CD8-positive, alpha-beta memory T cell (primary cell): ENCODE measurements at places on chromosomes 2 and 18. TPM values are rescaled to one million over a fixed set of nuclear protein-coding genes. Genes with fewer than 3 reads are reported as not detected.

Gene PID1
- total RNA-seq: not detected

Gene MOGAT1
- not detected for total RNA-seq

Gene IL37
- total RNA-seq: not detected

Gene LIMS2
- 5.9 TPM for total RNA-seq

Gene ADNP2
- 18.9 TPM for total RNA-seq

GRCh38 chr2:146108993-146109392 is 1589.1 kb upstream of the ZEB2 start:
- no peaks in the 10 kb centered on the region for H3K27me3 ChIP-seq
- H3K4me1 ChIP-seq: no peaks in the 10 kb centered on the region
- H3K36me3 ChIP-seq: no peaks in the 10 kb centered on the region
- no peak overlapping the region for H3K27ac ChIP-seq

GRCh38 chr18:13252686-13253410 is 34.3 kb downstream of the LDLRAD4 start:
- no peak overlapping the region for H3K4me3 ChIP-seq
- no peaks in the 10 kb centered on the region for H3K36me3 ChIP-seq
- no peaks in the 10 kb centered on the region for H3K4me1 ChIP-seq
- no peak overlapping the region for H3K27ac ChIP-seq
- DNase-seq: no peak

- no peak for DNase-seq
- no peaks in the 10 kb centered on the region for H3K36me3 ChIP-seq
- H3K4me3 ChIP-seq: no peak overlapping the region
Observed at GRCh38 chr2:131005216-131005935, 87.9 kb downstream of the FAM168B start.

DNA sequence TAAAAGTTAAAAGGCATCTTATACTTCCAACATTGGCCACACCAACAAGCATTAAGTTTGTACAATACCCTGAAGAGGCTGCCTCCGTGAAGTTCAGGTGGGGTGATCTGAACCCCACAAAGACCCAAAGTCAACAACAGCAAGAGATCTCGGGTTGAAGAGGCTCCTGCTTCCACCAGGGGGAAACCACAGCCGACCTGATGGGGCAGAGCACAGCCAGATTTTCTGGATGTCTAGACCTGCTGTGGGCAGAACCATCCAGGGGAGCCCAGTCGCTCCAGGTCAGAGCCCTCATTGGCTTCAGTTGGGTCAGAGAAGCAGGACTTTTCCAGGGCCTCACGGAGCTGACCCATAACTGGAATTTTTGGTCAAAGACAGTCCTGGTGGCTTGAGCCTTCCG is 66.5 kb upstream of the ACKR3 start:
- no peaks in the 10 kb centered on the region for H3K27me3 ChIP-seq
- H3K4me3 ChIP-seq: no peak overlapping the region
- DNase-seq: no peak
- no peaks in the 10 kb centered on the region for H3K36me3 ChIP-seq

DNA sequence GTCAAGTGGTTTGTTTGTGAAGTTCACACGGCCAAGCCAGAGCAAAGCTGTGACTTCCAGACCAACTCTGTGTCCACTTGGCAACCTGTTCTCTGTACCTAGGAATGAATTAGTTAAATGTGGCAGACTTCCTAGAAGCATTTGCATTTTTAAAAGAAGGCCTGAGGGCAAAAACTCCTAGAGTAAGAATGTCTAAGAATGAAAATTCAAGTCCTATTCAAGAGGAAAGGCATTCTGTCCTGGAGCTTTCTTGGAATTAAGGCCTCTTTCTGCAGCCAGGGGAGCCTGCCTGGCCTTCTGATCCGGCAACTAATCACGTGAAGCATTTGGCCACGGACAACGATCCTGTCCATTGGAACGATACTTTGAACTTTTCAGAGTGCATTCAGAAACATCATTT is 155.0 kb downstream of the SETBP1 start:
- no peaks in the 10 kb centered on the region for H3K36me3 ChIP-seq
- no peak for DNase-seq
- H3K4me1 ChIP-seq: peaks cover 13% of the 10 kb centered on the region
- no peak overlapping the region for H3K27ac ChIP-seq

DNA sequence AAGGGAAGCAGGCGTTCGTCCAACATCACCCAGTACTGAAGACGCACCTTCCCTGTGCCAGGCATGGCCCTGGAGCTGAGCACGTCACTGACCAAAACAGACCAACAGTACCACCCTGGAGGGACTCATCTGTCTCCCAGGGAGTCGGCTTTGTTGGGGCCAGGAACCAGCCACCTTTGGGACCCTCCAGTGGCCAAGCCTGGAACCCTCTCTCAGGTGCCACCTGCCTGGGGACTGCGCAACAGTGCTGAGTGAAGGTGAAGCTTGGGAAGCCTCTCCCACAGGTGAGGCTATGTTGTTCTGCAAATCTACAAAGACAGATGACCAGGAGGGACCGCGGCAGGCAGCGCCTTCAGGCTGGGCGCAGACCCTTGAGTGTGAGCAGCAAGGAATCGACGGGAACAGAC is 91.4 kb upstream of the OTOS start:
- DNase-seq: no peak
- no peaks in the 10 kb centered on the region for H3K27me3 ChIP-seq
- no peaks in the 10 kb centered on the region for H3K36me3 ChIP-seq
- H3K4me3 ChIP-seq: no peak overlapping the region
- peaks cover 7% of the 10 kb centered on the region for H3K4me1 ChIP-seq
- no peak overlapping the region for H3K27ac ChIP-seq

- no peaks in the 10 kb centered on the region for H3K27me3 ChIP-seq
- DNase-seq: no peak
- H3K27ac ChIP-seq: no peak overlapping the region
- no peaks in the 10 kb centered on the region for H3K4me1 ChIP-seq
Observed at GRCh38 chr18:54382076-54382475, 24.4 kb downstream of the C18orf54 start.

GRCh38 chr2:136134126-136134525 is 16.2 kb upstream of the CXCR4 start:
- H3K27me3 ChIP-seq: no peaks in the 10 kb centered on the region
- peak overlapping the region; percentile 44 for H3K4me3 ChIP-seq
- peaks cover 96% of the 10 kb centered on the region for H3K4me1 ChIP-seq

DNA sequence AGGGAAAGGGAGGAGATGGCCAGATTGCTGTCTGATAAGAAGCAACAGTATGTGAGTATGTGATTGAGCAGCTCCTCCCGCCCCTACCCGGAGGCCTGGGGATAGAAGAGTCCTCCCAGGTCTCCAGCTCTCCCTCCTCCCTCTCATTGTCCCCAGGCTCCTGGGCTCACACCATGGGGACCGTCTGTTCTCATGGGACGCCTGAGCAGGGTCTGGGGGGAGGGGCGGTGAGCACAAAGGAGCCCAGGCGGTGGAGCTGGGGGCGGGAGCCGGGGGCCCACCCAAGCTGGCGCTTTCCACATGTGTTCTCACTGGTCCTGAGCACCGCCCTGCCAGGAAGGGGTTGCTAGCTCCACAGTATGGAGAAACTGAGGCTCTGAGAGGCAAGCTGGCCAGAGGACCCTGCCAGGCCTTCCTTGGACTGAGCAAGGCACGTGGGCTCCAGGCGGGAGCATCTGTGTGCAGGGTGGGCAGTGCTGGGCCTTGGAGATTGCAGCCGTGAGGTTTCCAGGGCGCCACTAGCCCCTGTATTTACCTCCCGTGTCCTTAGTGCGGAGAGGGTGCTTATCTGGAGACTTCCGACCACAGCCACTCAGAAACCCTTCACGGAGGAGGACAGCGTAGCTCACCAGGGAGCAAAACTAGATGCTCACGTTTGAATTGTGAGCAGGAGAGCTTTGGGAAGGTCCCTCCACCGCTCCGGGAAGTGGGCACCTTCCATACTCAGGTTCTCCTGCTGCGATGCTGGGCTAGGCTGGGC is 37.4 kb downstream of the PDIA6 start:
- H3K27ac ChIP-seq: no peak overlapping the region
- no peaks in the 10 kb centered on the region for H3K4me1 ChIP-seq
- no peak for DNase-seq
- no peaks in the 10 kb centered on the region for H3K36me3 ChIP-seq
- no peaks in the 10 kb centered on the region for H3K27me3 ChIP-seq

DNA sequence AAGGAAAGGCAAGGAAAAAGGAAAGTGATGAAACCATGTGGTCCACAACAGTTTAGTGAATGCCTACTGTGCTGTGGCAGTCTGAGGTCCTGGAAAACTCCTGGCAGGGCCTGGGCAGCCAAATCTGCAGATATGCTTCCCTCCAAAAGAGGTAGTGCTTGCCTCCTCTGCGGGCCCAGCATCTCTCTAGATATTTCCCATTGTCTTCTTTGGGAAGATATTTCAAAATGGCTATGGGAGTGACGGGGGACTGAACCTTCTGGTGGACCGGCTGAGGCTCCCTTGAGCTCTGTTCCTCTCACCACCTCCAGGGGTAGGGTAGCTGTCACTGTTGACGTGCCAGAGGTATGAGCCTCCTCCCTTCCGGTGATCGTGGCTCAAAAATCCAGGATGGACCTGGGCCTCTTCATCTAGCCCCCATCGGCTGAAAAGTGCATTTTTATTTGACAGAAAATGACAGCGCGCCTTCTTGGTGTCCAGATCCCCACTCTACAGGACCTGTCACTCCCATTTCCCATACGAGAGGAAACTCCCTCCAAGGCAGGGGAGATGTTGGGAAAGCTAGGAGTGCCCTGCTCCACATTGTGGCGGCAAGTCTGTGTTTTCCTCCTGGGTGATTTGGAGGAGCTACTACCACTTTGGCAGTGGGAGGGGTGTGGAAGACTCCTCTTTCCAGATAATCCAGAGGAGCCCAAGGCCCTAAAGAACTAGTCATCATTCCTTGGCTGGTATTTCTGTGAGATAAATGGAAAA is 9.4 kb upstream of the PAX3 start:
- H3K27me3 ChIP-seq: peaks cover 76% of the 10 kb centered on the region
- H3K36me3 ChIP-seq: no peaks in the 10 kb centered on the region
- H3K27ac ChIP-seq: no peak overlapping the region
- H3K4me1 ChIP-seq: peaks cover 4% of the 10 kb centered on the region

DNA sequence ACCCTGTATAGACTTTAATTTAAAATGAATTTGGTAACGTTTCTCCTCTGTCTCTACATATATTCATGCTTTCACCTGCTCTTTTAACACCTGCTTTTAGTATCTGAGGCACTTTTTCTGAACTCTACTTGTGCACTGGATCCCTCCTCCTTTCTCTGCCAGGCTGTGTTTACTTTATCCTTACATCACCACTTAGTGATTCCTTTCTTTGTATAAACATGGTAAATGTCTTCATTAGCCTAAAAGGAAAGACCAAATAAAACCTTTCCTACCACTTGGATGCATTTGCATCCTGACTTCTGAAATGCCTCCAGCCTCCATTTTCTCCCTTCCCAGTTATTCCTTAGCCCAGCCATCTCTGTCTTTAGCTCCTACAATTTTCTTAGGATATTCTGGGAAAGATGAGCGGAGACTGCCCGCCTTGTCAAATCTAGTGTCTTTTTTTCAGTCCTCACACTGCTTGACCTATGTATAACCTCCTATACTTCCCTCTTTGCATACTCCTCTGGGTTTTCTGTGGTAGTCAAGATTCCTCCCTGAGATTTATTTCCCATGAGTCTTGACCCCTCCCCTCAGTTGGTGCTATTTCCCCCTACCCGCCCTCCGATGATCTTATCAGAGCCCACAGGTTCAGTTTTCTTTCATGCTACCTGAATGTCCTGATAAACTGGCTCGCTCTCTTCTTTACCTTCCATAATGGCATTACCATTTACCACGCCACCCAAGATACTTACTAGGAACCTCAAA is 44.8 kb downstream of the REL start:
- H3K27me3 ChIP-seq: no peaks in the 10 kb centered on the region
- no peak overlapping the region for H3K4me3 ChIP-seq
- no peak overlapping the region for H3K27ac ChIP-seq
- no peak for DNase-seq
- H3K36me3 ChIP-seq: peaks cover 31% of the 10 kb centered on the region

- no peaks in the 10 kb centered on the region for H3K36me3 ChIP-seq
- no peaks in the 10 kb centered on the region for H3K27me3 ChIP-seq
- peaks cover 7% of the 10 kb centered on the region for H3K4me1 ChIP-seq
- peak; percentile 90 for DNase-seq
- H3K4me3 ChIP-seq: peak within 1 kb of the TSS; percentile 87
Observed at GRCh38 chr2:108533832-108534583, at the start of gene LIMS1. TSS of gene LIMS1 (plus strand) at chr2:108534470. CDS start at chr2:108534563, 93 bp downstream.

DNA sequence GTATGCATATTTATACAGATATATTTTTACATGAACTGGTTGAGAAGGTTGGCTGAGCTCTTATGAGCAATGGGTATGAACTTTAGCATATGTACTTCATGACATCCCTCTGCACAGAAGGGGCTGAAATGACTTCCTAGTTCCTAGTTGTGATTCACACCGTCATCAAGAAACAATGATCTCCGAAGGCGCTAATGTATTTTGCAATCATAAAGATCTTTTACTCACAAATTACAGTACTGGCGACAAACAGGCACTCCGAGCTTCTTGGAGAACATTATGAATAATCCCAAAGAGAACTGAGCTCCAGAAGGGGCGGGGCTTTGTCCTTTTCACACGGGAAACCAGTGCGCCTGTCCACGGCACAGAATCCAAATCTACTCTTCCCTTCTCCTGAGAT is 18.1 kb downstream of the BCL2 start:
- H3K36me3 ChIP-seq: peaks cover 2% of the 10 kb centered on the region
- H3K27me3 ChIP-seq: no peaks in the 10 kb centered on the region
- peaks cover 74% of the 10 kb centered on the region for H3K4me1 ChIP-seq

- DNase-seq: no peak
- no peak overlapping the region for H3K4me3 ChIP-seq
- no peak overlapping the region for H3K27ac ChIP-seq
- H3K27me3 ChIP-seq: no peaks in the 10 kb centered on the region
- no peaks in the 10 kb centered on the region for H3K36me3 ChIP-seq
Observed at GRCh38 chr18:24539866-24540617, 79.6 kb downstream of the HRH4 start.

GRCh38 chr18:33201509-33201926 is 239.0 kb downstream of the CCDC178 start:
- H3K4me1 ChIP-seq: no peaks in the 10 kb centered on the region
- no peaks in the 10 kb centered on the region for H3K36me3 ChIP-seq
- no peaks in the 10 kb centered on the region for H3K27me3 ChIP-seq
- H3K4me3 ChIP-seq: no peak overlapping the region
- DNase-seq: no peak

GRCh38 chr18:3172097-3172496 is 47.7 kb downstream of the MYOM1 start:
- H3K27ac ChIP-seq: no peak overlapping the region
- no peak for DNase-seq
- no peaks in the 10 kb centered on the region for H3K36me3 ChIP-seq
- H3K4me1 ChIP-seq: no peaks in the 10 kb centered on the region
- no peak overlapping the region for H3K4me3 ChIP-seq
